Type B pancreatic cell (in vitro differentiated cells): ENCODE measurements at places on chromosomes 16 and 17. TPM values are rescaled to one million over a fixed set of nuclear protein-coding genes. Genes with fewer than 3 reads are reported as not detected.

The NOD2 gene
- 0.12 and 0.31 TPM in 2 replicates for total RNA-seq

The FLOT2 gene
- 73.1 and 90.6 TPM in 2 replicates for total RNA-seq

The TEX14 gene
- 0.17 and 0.34 TPM in 2 replicates for total RNA-seq

The MYL11 gene
- 10.4 and 21.7 TPM in 2 replicates for total RNA-seq

The CARHSP1 gene
- total RNA-seq, result 84.6 and 88.0 TPM in 2 replicates

The PITPNM3 gene
- total RNA-seq, result 4.3 and 7.7 TPM in 2 replicates

GRCh38 chr16:19522397-19522732 lies 467 bp upstream of the GDE1 start:
- peaks cover 2% of the 10 kb centered on the region for H3K36me3 ChIP-seq
- H3K27ac ChIP-seq, result peak overlapping the region; percentile 93
- no peak for DNase-seq
- peaks cover 36% of the 10 kb centered on the region for H3K4me1 ChIP-seq
- H3K27me3 ChIP-seq, result no peaks in the 10 kb centered on the region
- H3K4me3 ChIP-seq, result peak overlapping the region; percentile 93

GRCh38 chr17:75670868-75671267 lies 3.7 kb downstream of the SAP30BP start:
- H3K36me3 ChIP-seq, result peaks cover 11% of the 10 kb centered on the region
- peak overlapping the region; percentile 21 for H3K27ac ChIP-seq
- peaks cover 9% of the 10 kb centered on the region for H3K4me1 ChIP-seq

DNA sequence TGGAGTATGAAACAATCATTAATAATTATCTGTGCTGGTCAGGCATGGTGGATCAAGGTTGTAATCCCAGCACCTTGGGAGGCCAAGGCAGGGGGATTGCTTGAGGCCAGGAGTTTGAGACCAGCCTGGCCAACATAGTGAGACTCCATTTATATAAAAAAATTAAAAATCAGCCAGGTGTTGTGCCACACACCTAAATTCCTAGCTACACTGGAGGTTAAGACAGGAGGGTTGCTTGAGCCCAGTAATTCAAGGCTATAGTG lies 28.9 kb upstream of the PRKCA start:
- no peak overlapping the region for H3K27ac ChIP-seq
- no peak overlapping the region for H3K4me3 ChIP-seq
- H3K36me3 ChIP-seq, result no peaks in the 10 kb centered on the region
- no peaks in the 10 kb centered on the region for H3K4me1 ChIP-seq

- no peaks in the 10 kb centered on the region for H3K36me3 ChIP-seq
- H3K4me1 ChIP-seq, result peaks cover 21% of the 10 kb centered on the region
- peak overlapping the region; percentile 78 for H3K27ac ChIP-seq
- H3K4me3 ChIP-seq, result peak overlapping the region; percentile 63
- H3K27me3 ChIP-seq, result no peaks in the 10 kb centered on the region
Measured at GRCh38 chr17:78661093-78661770, 84.0 kb upstream of the DNAH17 start.

DNA sequence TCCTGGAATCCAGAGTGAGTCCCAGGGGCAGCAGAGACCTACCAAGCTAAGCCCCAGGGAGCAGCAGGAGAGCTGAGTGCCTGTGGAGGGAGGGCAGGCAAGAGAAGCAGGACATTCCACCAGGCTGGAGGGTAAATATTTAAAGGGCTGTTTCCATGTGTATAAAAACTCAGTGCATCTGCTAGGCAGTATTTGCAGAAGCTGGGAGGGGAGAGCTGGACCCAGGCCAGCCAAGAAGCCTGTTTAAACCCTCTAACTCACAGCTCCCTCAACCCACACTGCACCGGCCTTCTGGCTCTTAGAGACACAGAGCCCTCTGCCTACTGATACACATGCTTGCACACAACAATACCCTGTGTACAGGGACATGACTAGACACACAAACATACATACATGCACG lies 22.5 kb upstream of the TMEM132E start:
- no peak overlapping the region for H3K4me3 ChIP-seq
- no peak for DNase-seq
- no peaks in the 10 kb centered on the region for H3K36me3 ChIP-seq
- H3K4me1 ChIP-seq, result no peaks in the 10 kb centered on the region

- DNase-seq, result no peak
- no peaks in the 10 kb centered on the region for H3K27me3 ChIP-seq
- H3K27ac ChIP-seq, result no peak overlapping the region
- H3K4me1 ChIP-seq, result peaks cover 4% of the 10 kb centered on the region
Measured at GRCh38 chr16:10333321-10334032, 52.4 kb upstream of the ATF7IP2 start.

- H3K4me1 ChIP-seq, result no peaks in the 10 kb centered on the region
- no peak for DNase-seq
- no peaks in the 10 kb centered on the region for H3K27me3 ChIP-seq
- no peak overlapping the region for H3K27ac ChIP-seq
- H3K4me3 ChIP-seq, result no peak overlapping the region
Measured at GRCh38 chr16:4755687-4756086, 11.3 kb downstream of the ZNF500 start.

DNA sequence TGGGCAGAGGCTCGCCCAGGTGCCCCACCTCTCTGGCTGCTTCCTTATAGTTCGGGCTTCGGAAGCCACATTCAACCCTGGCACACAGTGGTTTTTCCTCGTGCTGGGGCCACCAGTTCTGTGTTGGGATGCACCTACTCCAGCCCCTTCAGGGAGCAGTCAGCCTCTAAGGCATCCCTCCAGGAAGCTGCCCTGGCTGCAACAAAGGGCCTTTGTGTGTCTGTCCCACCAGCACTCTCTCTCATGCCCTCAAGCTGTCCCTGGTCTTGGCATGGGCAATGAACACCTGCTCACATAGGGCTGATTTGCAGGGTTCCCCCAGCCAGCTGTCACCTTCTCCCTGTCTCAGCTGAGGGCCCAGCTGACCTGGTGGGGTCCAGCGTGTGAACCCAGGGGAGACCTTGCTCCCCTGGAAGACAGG lies 754 bp upstream of the NOXO1 start:
- peak overlapping the region; percentile 56 for H3K27ac ChIP-seq
- no peaks in the 10 kb centered on the region for H3K36me3 ChIP-seq
- peaks cover 11% of the 10 kb centered on the region for H3K4me1 ChIP-seq
- no peak for DNase-seq

DNA sequence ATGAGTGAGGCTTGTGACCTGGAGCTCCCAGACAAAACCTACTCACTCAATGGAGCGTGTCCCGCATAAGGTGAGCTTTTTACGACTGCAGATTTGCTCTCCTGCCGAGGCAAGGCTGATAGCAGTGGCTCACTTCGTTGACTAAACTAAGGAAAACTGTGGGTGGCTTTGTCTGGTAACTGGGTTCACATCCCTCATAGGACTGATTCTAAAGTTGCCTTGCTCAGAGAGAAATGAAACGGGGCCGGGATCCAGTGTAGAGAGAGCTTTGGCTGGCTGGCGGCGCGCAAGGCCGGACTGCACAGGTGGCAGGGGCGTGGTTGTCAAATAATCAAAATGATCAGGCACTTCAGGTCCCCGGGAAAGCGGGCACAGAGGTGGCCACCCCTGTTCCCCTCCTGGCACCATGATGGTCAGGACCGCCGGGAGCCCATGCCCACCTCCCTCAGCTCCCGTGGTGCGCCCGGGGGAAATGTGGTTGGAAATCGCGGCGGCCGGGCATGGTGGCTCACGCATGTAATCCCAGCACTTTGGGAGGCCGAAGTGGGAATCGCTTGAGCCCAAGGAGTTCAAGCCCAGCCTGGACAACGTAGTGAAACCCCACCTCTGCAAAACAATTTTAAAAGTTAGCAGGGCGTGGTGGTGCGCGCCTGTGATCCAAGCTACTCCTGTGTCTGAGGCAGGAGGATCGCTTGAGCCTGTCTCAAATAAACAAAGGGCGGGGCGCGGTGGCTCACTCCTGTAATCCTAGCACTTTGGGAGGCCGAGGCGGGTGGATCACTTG lies 26.6 kb upstream of the OR1F1 start:
- no peak for DNase-seq
- no peaks in the 10 kb centered on the region for H3K36me3 ChIP-seq
- peak overlapping the region; percentile 59 for H3K4me3 ChIP-seq
- peaks cover 14% of the 10 kb centered on the region for H3K4me1 ChIP-seq

GRCh38 chr16:56702836-56703235 lies 20.6 kb downstream of the MT1X start:
- peak overlapping the region; percentile 13 for H3K27ac ChIP-seq
- no peaks in the 10 kb centered on the region for H3K36me3 ChIP-seq
- no peak for DNase-seq
- peaks cover 9% of the 10 kb centered on the region for H3K4me1 ChIP-seq
- peaks cover 6% of the 10 kb centered on the region for H3K27me3 ChIP-seq
- H3K4me3 ChIP-seq, result no peak overlapping the region

GRCh38 chr17:530851-531250 lies 178.2 kb upstream of the RPH3AL start:
- H3K27me3 ChIP-seq, result no peaks in the 10 kb centered on the region
- H3K36me3 ChIP-seq, result peaks cover 23% of the 10 kb centered on the region
- H3K27ac ChIP-seq, result no peak overlapping the region
- H3K4me1 ChIP-seq, result peaks cover 16% of the 10 kb centered on the region
- no peak overlapping the region for H3K4me3 ChIP-seq

DNA sequence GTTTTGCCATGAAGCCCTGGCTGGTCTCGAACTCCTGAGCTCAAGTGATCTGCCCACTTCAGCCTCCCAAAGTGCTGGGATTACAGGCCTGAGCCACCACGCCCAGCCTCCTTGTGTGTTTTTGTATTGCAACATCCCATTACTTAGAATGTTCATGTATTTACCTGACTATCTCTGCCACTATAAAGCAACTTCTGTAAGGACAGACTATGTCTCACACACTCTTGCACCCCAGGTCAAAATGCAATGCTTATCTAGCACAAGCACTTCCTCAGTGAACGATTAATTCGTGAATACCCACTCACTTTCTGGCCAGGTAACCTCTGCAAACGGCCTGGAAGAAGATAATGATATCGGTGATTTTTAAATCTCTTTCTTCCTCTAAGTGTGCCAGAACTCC lies 82.6 kb downstream of the NDEL1 start:
- H3K36me3 ChIP-seq, result peaks cover 55% of the 10 kb centered on the region
- no peaks in the 10 kb centered on the region for H3K4me1 ChIP-seq
- no peaks in the 10 kb centered on the region for H3K27me3 ChIP-seq
- no peak overlapping the region for H3K27ac ChIP-seq

- DNase-seq, result no peak
- H3K4me1 ChIP-seq, result peaks cover 4% of the 10 kb centered on the region
- H3K27me3 ChIP-seq, result no peaks in the 10 kb centered on the region
- H3K4me3 ChIP-seq, result no peak overlapping the region
- no peaks in the 10 kb centered on the region for H3K36me3 ChIP-seq
- H3K27ac ChIP-seq, result peak overlapping the region; percentile 90
Measured at GRCh38 chr16:81405702-81406113, 38.9 kb upstream of the CMIP start.

GRCh38 chr17:30921544-30922196 lies at the start of gene ADAP2:
Gene ADAP2, plus strand, starts transcription at chr17:30921945. Its CDS starts 70 bp downstream, at chr17:30922015.
- peak within 1 kb of the TSS; percentile 87 for H3K4me3 ChIP-seq
- H3K4me1 ChIP-seq, result peaks cover 13% of the 10 kb centered on the region
- no peak for DNase-seq

- peak overlapping the region; percentile 64 for H3K27ac ChIP-seq
- peaks cover 22% of the 10 kb centered on the region for H3K4me1 ChIP-seq
- H3K27me3 ChIP-seq, result no peaks in the 10 kb centered on the region
- peak overlapping the region; percentile 23 for H3K4me3 ChIP-seq
- H3K36me3 ChIP-seq, result no peaks in the 10 kb centered on the region
Measured at GRCh38 chr16:84177741-84178073, 9.2 kb downstream of the TAF1C start.

DNA sequence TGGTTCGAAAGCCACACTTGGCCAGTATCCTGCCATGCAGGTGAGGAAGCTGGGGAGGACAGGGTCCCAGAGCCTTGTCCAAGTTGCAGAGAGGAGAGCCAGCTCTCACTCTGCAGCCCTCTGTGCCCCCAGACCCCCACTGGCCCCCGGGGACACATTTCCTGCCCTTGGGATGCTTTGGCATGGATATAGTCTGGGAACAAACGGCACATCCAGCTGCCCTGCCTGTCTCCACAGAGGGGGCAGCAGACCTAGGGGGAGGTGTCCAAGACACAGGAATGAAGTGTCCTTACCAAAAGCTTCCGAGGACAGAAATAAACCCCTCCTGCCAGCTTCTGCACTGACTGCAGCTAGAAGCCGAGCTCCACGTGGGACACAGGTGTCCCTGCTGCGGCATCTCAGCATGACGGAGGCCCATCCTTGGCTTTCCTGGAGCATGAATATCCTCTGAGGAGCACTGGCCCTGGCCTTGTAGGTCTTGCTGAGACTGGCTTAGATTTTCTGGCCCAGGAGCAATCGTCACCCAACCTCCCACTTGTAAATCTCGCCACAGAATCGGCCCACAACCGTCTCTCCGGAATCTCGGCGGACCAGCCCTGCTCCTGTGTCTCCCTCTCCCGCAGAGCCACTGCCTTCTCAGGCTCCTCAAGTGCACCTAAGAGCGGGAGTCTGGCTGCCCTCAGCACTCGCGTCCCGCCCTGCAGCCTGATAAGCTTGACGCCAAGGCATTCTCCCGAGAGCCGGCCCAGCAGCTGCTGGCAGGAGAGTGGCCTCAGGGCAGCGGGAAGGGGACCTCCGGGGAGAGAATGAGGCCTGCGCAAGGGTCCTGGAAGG lies 1.1 kb upstream of the CAPN15 start:
- H3K27me3 ChIP-seq, result no peaks in the 10 kb centered on the region
- H3K36me3 ChIP-seq, result no peaks in the 10 kb centered on the region
- no peak for DNase-seq

- H3K4me3 ChIP-seq, result no peak overlapping the region
- peaks cover 55% of the 10 kb centered on the region for H3K27me3 ChIP-seq
- no peak overlapping the region for H3K27ac ChIP-seq
- H3K4me1 ChIP-seq, result peaks cover 4% of the 10 kb centered on the region
Measured at GRCh38 chr16:85935974-85936760, 37.2 kb downstream of the IRF8 start.

DNA sequence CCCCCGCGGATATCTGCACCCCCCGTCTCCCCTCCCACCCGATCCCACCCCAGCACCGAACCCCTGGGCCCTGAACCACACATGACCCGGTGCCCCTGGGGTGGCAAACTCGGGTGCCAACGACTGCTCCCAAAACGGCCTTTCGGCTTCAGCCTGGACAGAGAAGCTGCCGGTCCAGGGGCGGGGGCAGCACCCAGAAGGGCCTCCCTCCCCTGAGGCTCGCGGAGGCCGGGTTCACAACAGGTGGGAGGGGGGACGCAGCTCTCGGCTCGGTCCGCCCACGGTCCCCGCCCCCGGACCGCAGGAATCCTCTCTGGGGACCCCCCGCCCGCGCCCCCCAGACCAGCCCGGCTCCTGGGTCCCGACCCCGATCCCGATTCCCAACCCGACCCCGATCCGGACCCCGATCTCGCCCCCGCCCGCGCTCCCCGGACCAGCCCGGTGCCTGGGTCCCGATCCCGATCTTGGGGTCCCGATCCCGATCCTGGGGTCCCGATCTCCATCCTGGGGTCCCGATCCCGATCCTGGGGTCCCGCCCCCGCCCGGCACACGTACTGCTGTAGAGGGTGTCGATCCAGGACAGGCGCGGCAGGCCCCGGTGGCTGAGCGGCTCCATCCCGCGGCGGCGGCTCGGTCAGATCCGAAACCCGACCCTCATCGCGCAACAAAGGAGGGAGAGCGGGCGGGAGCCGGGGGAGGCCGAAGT lies 516 bp downstream of the ABR start:
- H3K36me3 ChIP-seq, result no peaks in the 10 kb centered on the region
- peaks cover 11% of the 10 kb centered on the region for H3K4me1 ChIP-seq
- peak overlapping the region; percentile 86 for H3K4me3 ChIP-seq
- H3K27me3 ChIP-seq, result peaks cover 24% of the 10 kb centered on the region

- DNase-seq, result no peak
- H3K36me3 ChIP-seq, result peaks cover 8% of the 10 kb centered on the region
- H3K4me3 ChIP-seq, result peak overlapping the region; percentile 23
- H3K4me1 ChIP-seq, result peaks cover 24% of the 10 kb centered on the region
- H3K27ac ChIP-seq, result peak overlapping the region; percentile 57
Measured at GRCh38 chr17:46727572-46728348, 90.7 kb downstream of the WNT3 start.
